Kidney epithelial cell (primary cell): ENCODE measurements at places on chromosomes 4 and X.

- DNase-seq, result no peak
Measured at GRCh38 chr4:92451782-92452181, 148.0 kb downstream of the GRID2 start.

DNA sequence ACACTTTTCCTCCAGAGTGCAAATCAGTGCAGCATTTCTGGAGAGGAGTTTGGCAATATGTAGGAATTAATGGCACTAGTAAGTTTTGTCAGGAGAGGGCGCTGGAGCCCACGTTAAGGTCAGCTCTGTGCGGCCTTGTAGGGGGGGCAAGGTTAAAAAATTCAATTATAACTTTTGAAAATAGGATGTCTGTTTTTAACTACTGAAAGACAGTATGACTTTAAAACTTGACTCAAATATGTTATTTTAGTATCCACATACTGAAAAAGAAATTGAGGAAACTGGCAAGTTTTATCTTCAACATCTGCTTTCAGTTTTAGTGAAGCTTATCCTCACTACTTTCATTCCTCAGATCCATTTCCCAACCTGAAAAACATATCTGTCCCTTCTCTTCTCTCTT, 30.9 kb upstream of the HSD17B13 start:
- no peak for DNase-seq

GRCh38 chr4:155787113-155787710, 28.4 kb downstream of the GUCY1B1 start:
- DNase-seq, result no peak

DNA sequence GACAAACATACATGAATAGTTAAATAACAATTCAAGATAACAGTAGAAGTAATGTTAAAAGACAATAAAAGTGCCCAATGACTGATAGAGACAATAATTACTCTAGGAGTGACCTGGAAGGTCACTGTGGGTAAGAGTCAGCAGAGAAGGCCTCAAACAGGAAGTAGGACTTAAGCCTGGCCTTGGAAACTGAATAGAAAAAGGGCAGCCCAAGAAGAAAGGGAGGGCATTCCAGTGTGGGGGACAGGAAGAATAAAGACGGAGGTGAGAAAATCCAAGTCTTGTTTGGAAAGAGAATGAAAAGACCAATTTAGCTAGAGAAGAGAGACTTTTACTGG, 6.0 kb downstream of the P2RY4 start:
- DNase-seq, result no peak

DNA sequence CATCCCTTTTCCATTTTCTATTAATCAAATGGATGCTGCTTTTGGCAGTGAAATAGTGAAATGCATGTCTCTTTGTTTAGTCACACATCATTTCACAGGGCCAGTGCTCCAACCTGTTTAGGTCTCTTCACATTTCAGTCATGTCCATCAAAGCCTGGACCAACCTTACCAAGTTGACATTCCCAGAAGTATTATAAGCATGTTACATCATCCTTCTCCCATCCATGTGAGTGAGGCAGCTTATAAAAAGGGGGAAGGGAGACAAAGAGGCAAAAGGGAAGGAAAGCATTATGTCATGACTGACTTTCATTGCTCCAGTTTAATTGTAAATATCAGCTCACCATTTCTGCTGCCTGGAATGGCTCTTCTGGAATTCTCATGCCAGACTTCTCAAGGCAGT, 94.4 kb downstream of the NWD2 start:
- DNase-seq, result no peak

- no peak for DNase-seq
Measured at GRCh38 chr4:175622887-175623286, 189.2 kb downstream of the GPM6A start.

GRCh38 chrX:148372925-148373324, 127.5 kb upstream of the AFF2 start:
- DNase-seq, result no peak

- DNase-seq, result no peak
Measured at GRCh38 chrX:139924696-139925095, 8.2 kb downstream of the ATP11C start.

DNA sequence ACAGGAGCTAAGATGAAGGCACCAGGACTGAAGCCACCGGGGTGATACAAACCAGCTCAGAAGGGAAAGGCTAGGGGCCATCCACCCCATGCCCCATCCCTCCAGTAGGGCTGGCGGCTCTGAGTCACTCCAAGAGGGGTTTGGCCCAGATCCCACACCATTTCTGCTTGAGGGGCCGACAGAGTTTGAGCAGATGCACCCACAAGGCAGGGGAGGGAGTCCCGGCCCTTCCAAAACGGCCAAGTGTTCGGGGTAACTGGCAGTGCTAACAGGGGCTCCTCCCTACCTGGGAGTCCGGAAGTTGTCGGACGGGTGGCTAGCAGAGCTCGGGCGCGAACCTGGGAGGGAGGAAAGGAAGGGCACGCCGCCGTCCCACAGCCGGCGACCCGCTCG, 412 bp downstream of the SLC10A3 start:
- no peak for DNase-seq

GRCh38 chrX:3166670-3167455, 125.6 kb downstream of the ARSF start:
- DNase-seq, result no peak

GRCh38 chr4:78061939-78062570, 4.9 kb downstream of the FRAS1 start:
- no peak for DNase-seq

DNA sequence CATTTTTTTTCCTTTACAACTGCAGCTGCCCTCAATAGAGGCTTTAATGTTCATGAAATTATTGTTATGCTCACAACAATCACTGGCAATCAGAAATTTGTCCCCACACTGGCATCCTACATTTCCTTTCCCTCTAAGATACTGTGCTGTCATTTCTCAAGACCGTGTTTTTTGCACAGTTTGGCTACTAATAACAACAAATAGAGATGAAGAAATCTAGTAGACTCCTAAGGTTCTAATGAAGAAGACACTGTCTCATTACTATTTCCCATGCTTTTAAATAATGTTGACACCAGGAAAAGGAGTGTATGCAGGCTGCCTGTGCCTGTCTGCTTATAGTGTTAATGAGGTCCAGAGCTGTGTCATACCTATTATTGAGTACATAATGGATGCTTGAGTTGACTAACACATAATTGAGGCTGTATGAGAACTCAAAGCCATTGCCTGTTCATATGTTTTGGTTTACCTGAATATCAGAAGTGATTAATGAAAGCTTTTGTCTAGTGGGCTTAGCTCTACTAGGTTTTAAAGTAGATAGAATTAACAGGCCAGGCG, 1.5 kb upstream of the EIF4E start:
- DNase-seq, result no peak

DNA sequence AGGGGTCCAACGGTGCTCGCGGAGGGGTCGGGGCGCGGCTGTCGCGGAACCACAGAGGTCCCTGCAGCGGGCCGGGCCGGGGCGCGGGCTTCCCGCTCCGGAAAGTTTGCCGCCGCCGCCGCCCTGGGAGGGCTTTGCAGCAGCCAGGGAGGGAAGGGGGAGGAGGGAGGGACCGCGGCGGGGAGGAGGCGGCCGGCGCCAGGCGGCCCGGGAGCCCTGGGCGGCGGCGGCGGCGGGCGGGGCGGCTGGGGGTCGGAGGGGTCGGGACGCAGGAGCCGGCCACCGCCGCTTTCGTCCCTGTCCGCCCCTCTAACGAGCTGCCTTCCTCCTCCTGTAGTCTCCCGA, 375 bp downstream of the FGFR3 start:
- DNase-seq, result no peak

DNA sequence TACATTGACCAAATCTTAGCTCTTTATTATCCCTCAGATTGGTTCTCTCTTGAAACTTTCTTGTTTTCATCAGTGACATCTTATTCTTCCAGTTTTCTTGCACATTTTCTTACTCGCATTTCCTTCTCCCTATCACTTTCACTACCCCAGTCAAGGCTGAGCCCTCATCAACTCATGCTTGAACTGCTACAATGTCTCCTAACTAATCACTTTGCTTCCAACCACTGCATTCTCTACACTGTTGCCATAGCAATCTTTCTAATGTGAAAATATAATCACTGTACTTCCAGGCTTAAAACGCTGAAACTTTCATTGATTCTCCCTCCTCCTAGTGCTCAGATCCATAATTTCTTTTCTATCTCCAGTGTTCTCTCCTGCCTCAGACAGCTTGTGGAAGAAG, 22.2 kb upstream of the LPAR4 start:
- DNase-seq, result no peak

DNA sequence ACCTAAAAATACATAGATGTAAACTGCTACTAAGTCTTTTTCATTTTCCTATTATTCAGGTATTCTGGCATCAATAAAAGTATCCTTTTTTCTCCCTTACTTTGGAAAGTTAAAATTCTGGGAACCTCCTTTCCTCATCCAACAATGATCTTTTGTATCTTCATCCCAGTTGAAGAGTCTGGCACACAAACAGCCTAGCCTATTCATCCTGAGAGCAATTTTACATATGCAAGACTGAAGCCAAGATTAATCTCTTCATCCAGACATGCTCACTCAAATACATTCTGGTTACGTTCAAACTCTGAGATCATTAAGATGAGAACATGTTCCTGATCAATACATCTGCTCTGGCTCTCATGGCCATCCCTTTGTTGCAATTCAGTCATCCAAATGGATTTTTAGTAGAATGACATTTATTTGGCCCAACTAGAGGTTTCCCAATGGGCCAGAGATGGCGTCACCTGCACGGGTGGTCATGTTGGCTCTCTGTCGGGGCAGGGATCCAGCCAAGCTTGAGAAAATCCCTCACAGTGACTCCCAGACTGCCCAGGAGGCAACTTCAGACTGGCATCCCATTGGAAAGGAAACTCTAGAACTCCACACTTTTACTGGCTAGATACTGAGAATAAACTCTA, 135.3 kb upstream of the VCX2 start:
- no peak for DNase-seq

DNA sequence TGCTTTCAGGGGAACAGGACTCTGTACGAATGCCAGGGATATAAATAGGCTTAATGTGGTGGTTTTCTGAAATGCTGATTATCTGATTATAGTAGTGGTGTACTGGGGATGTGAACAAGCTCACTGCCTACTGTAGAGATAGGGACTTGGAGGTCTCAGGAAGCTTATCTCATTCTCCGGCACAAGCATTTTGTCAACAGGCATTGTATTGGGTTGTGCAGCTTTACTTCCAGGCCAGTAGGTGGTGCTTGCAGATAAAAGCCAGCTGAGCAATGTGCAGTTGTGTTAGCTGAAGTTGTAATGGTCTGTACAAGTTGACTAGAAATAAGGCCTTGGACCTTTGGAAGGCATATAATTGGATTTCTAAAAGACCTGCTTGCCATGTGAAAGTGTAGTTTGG, 49.5 kb upstream of the TMLHE start:
- no peak for DNase-seq

DNA sequence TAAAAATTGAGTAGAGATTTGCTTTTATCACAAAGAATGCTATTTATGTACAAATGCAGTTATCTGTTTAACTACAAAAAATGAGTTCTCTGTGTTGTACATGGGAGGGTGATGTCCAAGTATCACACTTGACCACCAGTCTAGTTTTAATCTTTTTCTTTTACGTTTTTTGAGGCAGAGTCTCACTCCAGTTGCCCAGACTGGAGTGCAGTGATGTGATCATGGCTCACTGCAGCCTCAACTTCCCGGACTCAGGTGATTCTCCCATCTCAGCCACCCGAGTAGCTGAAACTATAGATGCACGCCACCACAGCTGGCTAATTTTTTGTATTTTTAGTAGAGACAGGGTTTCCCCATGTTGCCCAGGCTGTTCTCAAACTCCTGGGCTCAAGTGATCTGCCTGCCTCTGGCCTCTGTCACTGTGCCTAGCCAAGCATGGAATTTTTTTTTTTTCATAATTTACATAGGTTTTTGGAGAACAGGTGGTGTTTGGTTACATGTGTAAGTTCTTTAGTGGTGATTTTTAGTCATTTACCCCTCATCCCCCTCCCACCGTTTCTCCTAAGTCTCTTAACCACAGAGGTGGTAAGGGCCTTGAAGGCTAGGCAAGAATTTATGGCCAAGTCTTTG, 47.9 kb upstream of the RPA4 start:
- DNase-seq, result no peak

DNA sequence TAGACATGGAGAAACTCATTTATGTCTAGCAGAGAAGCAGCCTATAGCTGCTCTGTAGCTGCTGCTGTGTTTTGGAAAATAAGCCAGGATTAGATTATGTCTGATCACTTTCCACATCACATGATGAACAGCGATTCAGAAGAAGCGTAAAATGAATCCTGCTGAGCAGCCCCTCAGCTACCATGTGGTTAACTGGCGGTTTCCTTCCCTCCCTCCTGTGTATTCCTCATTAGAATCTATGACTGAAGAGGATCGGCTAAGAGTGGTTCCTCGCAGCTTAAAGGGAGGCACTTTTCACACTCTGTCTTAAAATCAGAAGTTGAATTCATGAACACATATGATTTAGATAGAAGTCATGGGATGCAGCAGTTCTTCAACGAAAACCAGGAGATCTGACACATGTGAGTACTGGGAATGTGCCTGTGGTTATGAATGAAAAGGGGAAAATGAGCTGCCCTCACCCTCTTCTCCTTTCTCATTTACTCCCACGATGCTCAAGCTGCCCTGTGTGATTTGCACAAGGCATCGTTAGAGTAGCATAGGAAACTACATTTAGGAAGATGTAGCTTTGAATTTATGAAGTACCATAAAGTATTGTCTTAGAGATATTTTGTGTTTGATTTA, at the start of gene PPEF1:
Gene PPEF1, plus strand, starts transcription at position 220 of the 624 bp plus-strand sequence. Its CDS starts 136 bp downstream, at position 356.
- no peak for DNase-seq

GRCh38 chr4:136918772-136919171, 613.5 kb downstream of the PCDH18 start:
- DNase-seq, result no peak

DNA sequence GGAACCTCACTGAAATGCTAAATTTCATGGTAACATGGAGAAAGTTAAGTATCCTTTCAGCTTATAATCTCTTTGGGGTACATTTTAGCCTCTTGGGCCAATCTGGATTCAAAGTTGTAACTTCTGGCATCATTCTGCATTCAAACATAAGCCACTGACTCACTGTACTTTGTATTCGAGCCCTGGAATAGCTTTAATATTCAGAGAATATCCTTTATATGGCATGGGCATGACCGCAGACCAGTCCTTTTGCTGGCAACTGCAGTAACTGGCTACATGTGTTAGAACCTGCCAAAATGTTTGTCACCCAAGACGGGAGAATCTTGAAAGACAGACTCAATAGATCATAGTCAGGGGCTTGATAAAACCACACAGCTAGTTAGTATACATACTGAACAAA, 3.3 kb downstream of the GASK1B start:
- DNase-seq, result no peak

- DNase-seq, result peak; percentile 12
Measured at GRCh38 chr4:85544751-85545150, 69.8 kb downstream of the ARHGAP24 start.
